SJSA1 (cell line): ENCODE measurements at places on chromosomes 11 and 22. TPM values are rescaled to one million over a fixed set of nuclear protein-coding genes. Genes with fewer than 3 reads are reported as not detected.

The MAJIN gene
- total RNA-seq = not detected in 2 replicates

The GUCY1A2 gene
- total RNA-seq = 0.11 and 0.13 TPM in 2 replicates

The OR10A2 gene
- not detected in 2 replicates for total RNA-seq

- no peak for DNase-seq
Observed at GRCh38 chr11:130125638-130126037, 33.9 kb upstream of the ST14 start.

The PRG3 gene
- not detected in 2 replicates for total RNA-seq

The UCP3 gene
- total RNA-seq = 0.08 TPM in 1 of 2 replicates, not detected in the other

DNA sequence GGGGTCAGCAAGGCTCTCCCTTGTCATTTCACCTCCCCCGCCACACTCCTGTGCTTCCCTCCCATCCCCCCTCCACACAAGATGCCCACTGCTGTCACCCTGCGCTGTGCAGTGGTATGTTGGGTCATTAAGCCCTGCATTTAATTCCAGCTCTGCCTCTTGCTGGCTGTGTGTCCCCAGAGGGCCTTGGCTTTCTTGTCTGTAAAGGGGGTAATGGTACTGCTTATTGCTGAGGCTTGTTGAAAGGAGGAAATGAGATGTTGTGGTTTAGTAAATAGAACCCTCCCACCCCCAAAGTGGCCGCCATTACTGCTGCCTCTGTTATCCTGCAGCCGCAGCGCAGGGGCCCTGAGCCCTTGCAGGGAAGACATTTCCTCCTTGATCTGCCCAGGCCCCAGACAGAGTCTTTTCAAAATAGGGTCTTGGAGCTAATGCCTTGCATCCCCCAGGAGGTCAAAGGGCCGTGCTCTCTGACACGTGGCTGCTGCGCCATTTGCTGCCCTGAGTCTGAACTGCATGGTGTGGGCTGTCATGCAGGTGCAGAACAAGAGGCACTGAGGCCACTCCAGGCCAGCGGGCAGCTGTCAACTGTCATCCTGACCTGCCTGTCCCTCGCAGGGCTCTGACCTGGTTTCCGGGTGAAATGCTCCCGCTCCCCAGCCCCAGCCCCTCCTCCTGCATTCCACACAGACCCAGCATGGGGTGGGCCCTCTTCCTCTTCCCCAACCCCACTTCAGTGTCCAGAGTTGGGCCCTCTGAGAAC is 18.7 kb downstream of the PVALB start:
- DNase-seq = no peak

The PATE2 gene
- 0.50 TPM in 1 of 2 replicates, not detected in the other for total RNA-seq

DNA sequence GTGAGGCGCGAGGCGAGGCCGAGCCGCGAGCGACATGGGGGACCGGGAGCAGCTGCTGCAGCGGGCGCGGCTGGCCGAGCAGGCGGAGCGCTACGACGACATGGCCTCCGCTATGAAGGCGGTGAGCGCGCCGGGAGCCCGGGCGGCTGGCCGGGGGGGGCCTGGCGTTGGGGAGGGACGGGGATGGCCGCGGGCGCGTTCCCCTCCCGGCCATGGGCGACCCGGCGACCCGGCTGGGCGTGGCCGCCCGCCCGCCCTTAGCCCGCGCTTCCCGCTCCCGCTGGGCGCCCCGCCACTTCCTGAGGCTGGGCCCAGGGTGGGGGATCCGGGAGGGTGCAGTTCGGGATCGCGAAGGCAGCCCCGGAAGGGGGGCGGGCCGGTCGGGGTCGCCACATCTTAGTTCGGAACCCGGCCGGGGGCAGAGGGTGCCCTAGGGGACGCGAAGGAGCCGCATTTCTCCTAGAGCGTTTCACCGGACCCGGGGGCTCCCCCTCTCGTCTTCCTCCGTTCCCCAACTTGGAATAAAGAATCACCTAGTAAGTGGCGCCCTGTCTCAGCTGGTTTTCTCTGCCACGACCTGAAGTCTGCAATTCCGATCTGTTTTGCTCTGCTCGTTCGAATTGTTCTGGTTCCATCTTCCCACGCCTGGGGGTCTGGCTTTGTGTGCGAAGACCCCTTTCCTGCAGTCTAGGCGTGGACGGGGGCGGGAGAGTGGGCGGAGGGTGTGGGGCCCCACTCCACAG is 536 bp downstream of the YWHAH start:
- DNase-seq = peak; percentile 55

- no peak for DNase-seq
Observed at GRCh38 chr11:69212798-69213110, 57.0 kb downstream of the SMIM38 start.

DNA sequence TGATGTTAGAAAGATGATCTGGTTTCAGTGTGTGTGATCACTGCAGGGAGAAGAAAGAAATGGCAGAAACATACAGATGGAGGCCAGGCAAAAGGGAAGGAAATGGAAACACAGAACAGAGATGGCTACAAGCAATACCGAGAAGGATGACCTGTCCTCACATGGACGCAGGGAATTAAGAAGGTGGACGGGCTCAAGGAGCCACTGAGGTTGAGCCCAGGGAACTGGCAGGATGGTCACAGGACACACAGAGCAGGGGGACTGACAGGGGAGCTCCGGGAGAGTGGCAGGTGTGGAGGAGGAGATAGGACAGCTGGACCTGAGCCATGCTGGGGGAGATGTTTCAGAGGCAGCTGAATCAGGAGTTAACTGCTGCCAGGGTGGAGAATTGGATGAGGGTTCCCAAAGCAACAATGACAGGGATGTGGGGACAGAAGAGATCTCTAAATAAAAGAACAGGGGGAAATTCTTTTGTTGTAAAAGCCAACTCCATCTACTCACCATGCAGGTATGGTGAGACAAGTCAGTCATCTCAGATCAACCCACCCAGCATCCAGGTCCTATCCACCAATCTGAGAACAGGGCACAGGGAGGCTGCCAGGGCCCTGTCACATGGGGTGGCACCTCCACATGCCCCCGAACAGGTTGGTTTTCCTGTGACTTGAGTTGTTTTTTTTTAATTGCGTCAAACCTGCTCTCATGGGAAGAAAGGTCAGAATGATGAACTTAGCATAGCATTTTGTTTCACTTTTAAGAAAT is 26.3 kb downstream of the KLHL22 start:
- DNase-seq = no peak

The MUC5AC gene
- total RNA-seq = 0.03 TPM in 1 of 2 replicates, not detected in the other

The SPON1 gene
- total RNA-seq = 22.5 and 24.6 TPM in 2 replicates

The OR8D4 gene
- total RNA-seq = not detected in 2 replicates

DNA sequence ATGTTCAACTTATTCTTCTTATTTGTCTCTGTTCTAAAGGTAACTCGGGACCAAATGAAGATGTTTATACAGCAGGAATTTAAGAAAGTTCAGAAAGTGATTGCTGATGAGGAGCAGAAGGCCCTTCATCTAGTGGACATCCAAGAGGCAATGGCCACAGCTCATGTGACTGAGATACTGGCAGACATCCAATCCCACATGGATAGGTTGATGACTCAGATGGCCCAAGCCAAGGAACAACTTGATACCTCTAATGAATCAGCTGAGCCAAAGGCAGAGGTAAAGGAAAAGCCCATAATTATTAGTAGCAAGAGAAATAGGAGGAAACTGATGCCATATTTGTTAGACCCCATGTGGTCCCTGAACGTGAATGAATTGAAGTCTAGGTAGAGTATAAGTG is 63.3 kb downstream of the TRIM44 start:
- peak; percentile 45 for DNase-seq

The C11orf16 gene
- not detected in 2 replicates for total RNA-seq

- no peak for DNase-seq
Observed at GRCh38 chr11:104256525-104256924, 92.6 kb upstream of the PDGFD start.

The OR6T1 gene
- not detected in 2 replicates for total RNA-seq

GRCh38 chr22:26199665-26200064 is 30.4 kb downstream of the SEZ6L start:
- DNase-seq = no peak

The WT1 gene
- total RNA-seq = not detected in 2 replicates

The OR8A1 gene
- total RNA-seq = not detected in 2 replicates

The MAPK8IP1 gene
- total RNA-seq = 2.6 and 4.3 TPM in 2 replicates

- no peak for DNase-seq
Observed at GRCh38 chr11:113643701-113644100, 62.4 kb downstream of the TMPRSS5 start.

DNA sequence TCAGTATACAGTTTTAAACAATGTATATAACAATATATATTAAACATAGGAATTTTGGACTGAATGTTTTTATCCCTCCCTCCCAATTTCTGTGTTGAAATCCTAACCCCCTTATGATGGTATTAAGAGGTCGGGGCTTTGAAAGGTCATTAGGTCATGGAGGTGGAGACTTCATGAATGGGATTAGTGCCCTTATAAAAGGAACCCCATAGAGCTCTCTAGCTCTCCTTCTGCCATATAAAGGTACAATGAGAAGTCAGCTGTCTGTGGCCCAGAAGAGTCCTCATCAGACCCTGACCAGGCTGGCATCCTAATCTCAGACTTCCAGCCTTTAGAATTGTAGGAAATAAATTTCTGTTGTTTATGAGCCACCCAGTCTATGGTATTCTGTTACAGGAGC is 6.5 kb downstream of the NNMT start:
- no peak for DNase-seq

DNA sequence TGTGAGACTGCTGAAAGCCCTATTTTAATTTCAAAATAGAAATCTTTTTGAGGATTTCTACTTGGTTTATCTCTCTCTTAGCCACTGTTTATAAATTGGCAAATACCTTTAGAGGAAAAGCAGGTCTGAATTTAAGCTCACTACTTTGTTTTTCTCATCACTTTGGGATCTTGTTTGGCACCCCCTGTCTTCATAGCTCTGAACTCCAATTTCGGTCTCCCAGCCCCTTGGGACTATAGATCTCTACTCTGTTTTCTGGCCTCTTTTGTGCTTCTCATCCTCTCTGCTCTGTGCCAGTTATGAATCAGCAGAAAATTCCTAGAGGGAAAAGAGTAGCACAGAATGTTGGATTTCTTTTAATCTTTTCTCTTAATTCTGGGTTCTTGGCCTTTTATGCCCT is 118.3 kb downstream of the CYP2R1 start:
- DNase-seq = no peak

- DNase-seq = no peak
Observed at GRCh38 chr22:21940521-21940920, 12.1 kb downstream of the PPM1F start.

DNA sequence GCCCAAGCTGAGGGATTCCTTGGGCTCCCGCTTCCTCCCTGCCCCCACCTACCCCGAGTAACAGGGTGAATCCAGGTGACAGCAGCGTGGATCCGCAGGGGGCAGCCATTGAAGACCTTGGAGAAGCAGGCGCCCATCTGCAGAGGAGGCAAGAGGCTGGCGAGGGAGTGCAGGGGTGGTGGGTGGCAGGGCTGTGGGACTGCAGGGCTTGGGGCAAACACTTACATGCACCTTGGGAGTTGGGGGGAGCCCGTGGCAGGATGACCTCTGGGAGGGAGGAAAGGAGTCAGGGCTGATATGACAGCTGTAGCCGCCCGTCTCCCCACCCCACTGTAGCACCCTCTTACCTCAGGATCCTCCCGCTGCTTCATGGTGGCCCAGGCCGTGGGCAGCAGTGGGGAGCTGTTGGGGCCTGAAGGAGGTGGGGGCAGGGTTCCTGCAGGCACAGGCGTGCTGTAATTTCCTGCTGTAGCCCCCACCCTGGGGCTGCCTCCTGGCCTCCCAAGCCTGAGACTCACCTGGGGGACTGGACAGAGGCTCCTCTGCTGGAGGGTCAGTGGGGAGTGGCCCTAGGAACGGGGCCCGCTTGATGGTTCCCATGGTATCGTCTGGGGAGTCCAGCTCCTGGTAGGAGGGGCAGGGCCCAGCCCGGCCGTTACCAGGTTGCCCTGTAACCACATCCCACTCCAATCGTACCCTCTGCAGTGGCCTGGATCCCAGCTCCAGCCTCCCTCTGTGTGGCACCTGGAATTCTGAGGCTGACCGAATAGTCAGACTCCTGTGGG is 6.1 kb downstream of the MAP4K2 start:
- DNase-seq = no peak

DNA sequence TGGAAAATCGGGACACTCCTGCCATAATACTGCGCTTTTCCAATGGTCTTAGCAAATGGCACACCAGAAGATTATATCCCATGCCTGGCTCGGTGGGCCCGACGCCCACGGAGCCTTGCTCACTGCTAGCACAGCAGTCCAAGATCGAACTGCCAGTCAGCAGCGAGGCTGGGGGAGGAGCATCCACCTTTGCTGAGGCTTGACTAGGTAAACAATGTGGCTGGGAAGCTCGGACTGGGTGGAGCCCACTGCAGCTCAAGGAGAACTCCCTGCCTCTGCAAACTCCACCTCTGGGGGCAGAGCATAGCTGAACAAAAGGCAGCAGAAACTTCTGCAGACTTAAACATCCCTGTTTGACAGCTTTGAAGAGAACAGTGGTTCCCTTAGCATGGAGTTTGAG is 15.6 kb downstream of the PTH start:
- no peak for DNase-seq

The UBE2L6 gene
- total RNA-seq = 8.6 and 17.3 TPM in 2 replicates

The ASRGL1 gene
- 0.81 and 4.8 TPM in 2 replicates for total RNA-seq

- DNase-seq = no peak
Observed at GRCh38 chr22:46050916-46051614, 74.1 kb upstream of the WNT7B start.

The LUZP2 gene
- not detected in 2 replicates for total RNA-seq

The NFAM1 gene
- not detected in 2 replicates for total RNA-seq

- no peak for DNase-seq
Observed at GRCh38 chr11:74909385-74909784, 39.5 kb downstream of the XRRA1 start.

DNA sequence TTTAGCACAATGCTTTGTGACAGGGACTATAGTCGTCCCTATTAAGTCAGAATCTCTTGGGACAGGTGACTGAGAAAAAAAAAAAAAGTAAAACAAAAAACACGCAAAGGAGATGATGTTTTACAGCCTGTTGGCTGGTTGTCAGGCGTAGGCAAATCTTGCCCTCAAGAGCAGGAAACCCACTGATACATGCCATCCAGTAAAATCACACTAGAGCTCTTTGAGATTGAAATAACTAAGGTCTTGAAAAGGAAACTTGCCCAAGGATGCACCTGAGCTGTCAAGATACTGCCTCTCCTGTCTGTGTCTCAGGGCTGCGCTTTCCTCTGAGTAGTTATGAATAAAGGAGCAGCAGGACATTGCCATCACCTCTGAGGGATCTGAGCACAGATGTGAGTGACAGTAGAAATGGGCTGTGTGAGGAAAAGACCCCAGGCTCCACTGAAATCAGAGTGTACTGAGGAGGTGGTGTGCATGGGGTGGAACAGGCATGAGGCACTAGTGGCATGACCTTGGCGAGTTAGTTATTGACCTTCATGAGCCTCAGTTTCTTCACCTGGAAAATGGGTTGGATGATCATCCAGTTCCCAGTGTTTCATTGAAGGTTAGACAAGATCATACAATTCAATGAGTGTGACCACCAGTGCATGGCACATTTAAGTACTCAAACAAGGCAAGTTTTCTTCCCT is 23.3 kb downstream of the MICAL2 start:
- DNase-seq = no peak

The RBMXL2 gene
- total RNA-seq = not detected in 2 replicates
